ENCODE measurements at places on chromosomes 3 and 15. TPM values are rescaled to one million over a fixed set of nuclear protein-coding genes. Genes with fewer than 3 reads are reported as not detected.

GRCh38 chr3:197031315-197032285, 2.0 kb upstream of the MELTF start:
- peaks cover 44% of the 10 kb centered on the region for H3K27me3 ChIP-seq
- no peak for DNase-seq
- no peaks in the 10 kb centered on the region for H3K4me1 ChIP-seq
- H3K27ac ChIP-seq: no peak overlapping the region
- no peaks in the 10 kb centered on the region for H3K36me3 ChIP-seq

- H3K27ac ChIP-seq: no peak overlapping the region
- peaks cover 7% of the 10 kb centered on the region for H3K4me1 ChIP-seq
- H3K4me3 ChIP-seq: no peak overlapping the region
- DNase-seq: no peak
- H3K27me3 ChIP-seq: no peaks in the 10 kb centered on the region
These were observed 50.6 kb downstream of the WNT7A start for GRCh38 chr3:13829311-13829710.

DNA sequence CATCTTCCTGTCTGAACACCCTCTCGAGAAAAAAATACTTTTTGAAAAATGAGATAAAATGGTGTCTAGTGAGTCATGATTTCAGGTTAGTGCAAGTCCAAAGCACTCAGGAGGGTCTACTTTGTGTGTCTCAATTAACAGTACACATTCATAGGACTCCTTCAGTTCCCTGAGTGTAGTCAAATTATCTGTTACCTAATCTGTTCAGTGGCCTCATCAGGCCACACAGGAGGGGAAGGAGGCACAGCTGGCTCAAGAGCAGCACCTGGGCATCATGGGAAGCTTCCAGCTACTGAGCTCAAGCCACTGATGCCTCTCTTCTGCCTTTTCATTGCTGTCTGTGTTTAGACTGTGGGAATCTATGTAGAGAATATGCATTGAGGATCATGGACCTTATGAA, 341.4 kb upstream of the SGO1 start:
- H3K4me3 ChIP-seq: no peak overlapping the region
- no peaks in the 10 kb centered on the region for H3K27me3 ChIP-seq

DNA sequence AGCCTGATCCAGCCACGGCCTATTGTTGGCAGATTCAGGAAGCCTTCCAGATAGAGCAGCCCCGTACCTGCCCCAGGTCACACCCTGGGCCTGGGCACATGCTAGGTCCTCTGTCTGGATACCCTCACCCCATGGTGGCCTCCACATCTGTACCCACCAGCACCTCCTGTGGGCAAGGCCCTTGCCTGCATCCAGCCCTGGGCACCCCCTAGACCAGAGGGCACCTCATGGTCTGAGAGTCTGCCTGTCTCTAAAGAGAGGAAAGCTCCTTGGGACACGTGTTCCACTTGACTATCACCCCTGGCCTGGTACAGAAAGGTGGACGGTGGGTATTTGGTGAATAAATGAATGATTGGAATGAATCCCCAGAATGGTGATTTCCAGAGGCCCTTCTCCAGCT, 8.9 kb upstream of the COMMD4 start:
- H3K4me3 ChIP-seq: no peak overlapping the region
- H3K36me3 ChIP-seq: no peaks in the 10 kb centered on the region
- H3K27ac ChIP-seq: no peak overlapping the region

DNA sequence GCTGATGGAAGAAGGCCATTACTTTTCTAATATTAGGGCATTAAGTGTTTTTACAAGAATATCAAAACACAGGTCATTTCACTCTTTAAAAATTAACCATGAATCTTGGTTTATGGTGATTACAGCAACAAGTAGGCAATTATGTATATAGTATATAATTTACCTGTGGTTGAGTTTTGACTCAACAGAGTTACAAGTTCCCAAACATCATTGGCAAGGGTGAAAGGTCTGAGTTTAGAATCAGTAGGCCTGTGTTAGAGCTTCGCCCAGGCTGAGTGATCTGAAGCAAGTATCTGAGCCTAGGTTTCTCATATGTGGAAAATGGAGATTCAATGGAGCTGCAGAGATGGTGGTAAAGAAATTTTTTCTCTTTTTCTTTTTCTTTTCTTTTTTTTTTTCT, 25.1 kb upstream of the LPP start:
- no peak overlapping the region for H3K27ac ChIP-seq

GRCh38 chr15:52657338-52657737, 21.9 kb downstream of the ATOSA start:
- DNase-seq: no peak
- H3K27me3 ChIP-seq: no peaks in the 10 kb centered on the region
- H3K4me3 ChIP-seq: no peak overlapping the region
- no peaks in the 10 kb centered on the region for H3K36me3 ChIP-seq

DNA sequence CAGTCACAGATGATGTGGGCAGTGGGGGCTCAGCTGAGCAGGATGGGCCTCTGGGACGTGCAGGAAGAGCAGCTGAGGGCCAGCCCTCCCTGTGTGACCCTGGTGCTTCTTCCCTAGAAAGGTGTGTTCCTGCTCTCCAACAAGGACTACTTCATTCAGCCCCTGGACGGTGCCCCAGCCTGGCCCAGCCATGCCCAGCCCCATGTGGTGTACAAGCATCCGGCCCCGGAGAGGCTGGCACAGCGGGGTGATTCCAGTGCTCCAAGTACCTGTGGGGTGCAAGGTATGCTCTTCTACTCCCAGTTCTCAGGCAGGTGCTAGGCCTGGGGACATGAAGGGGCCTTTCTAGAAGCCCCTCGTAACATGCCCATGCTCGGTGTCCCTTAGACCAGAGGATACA, 38.3 kb downstream of the SAXO2 start:
- H3K27ac ChIP-seq: no peak overlapping the region
- no peak for DNase-seq
- no peaks in the 10 kb centered on the region for H3K27me3 ChIP-seq
- no peaks in the 10 kb centered on the region for H3K36me3 ChIP-seq

DNA sequence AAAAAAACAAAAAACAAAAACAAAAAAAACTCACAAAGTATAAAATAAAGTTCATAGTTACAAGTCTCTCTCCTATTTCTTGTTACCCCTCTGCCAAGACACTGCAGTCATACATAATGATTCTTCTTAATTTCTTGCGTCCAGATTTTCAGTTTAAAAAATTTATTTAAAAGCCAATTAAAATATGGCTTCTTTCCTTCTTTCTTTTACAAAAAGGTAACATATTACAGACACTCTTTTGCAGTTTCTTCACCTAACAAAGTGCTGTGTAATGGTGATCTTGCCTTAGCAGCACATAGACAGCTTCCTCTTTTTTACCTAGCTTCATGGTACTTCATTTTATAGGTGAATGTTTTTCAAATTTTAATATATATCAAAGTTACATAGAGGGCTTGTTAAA, 136.1 kb upstream of the SGO1 start:
- H3K27ac ChIP-seq: no peak overlapping the region
- H3K27me3 ChIP-seq: no peaks in the 10 kb centered on the region
- DNase-seq: no peak
- H3K4me1 ChIP-seq: peaks cover 6% of the 10 kb centered on the region
- H3K36me3 ChIP-seq: no peaks in the 10 kb centered on the region

DNA sequence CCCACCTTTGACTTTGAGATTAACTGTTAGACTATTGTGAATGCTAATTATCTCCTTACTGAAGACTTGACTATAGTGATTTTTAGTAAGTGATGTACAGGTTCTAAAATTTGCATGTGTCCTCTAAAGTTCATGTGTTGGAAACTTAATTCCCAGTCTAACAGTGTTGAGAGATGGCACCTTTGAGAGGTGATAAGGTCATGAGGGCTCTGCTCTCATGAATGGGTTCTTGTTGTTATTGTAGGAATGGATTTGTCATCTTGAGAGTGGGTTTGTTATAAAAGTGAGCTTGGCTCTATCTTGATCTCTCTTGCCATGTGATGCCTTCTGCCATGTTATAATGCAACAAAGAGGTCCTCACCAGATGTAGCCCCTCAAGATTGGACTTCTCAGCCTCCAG, 18.9 kb upstream of the LMOD3 start:
- no peaks in the 10 kb centered on the region for H3K36me3 ChIP-seq
- no peak overlapping the region for H3K27ac ChIP-seq

- no peaks in the 10 kb centered on the region for H3K36me3 ChIP-seq
- peaks cover 18% of the 10 kb centered on the region for H3K4me1 ChIP-seq
These were observed 219.0 kb upstream of the LMCD1 start for GRCh38 chr3:8282541-8283165.

GRCh38 chr3:159950156-159950898, 38.3 kb upstream of the IL12A start:
- H3K36me3 ChIP-seq: no peaks in the 10 kb centered on the region
- H3K27me3 ChIP-seq: no peaks in the 10 kb centered on the region
- H3K4me1 ChIP-seq: peaks cover 5% of the 10 kb centered on the region
- H3K4me3 ChIP-seq: no peak overlapping the region

DNA sequence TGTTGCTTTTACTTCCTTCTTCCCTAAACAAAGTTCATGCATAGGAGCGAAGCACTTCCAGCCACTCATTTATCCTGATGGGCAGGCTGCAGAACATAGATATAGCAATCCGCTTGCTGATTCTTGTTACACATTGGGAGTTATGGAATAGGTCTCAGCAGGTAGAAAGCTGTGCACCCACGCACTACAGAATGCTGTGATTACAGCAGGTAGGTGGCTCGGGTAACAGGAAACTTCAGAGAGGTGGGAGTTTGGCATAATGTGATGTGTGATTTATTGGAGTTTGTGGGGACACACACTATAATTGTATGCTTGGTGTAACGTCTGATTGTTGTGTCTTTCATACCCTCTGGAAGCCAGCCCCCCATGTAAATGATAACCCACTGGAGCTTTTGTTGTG, 99.2 kb upstream of the MEIS2 start:
- no peak overlapping the region for H3K27ac ChIP-seq
- H3K4me3 ChIP-seq: no peak overlapping the region
- H3K4me1 ChIP-seq: no peaks in the 10 kb centered on the region
- H3K27me3 ChIP-seq: no peaks in the 10 kb centered on the region

- no peaks in the 10 kb centered on the region for H3K4me1 ChIP-seq
- H3K36me3 ChIP-seq: no peaks in the 10 kb centered on the region
- H3K27me3 ChIP-seq: no peaks in the 10 kb centered on the region
- DNase-seq: no peak
- H3K4me3 ChIP-seq: no peak overlapping the region
- no peak overlapping the region for H3K27ac ChIP-seq
These were observed 30.7 kb upstream of the TUSC7 start for GRCh38 chr3:116678853-116679252.

DNA sequence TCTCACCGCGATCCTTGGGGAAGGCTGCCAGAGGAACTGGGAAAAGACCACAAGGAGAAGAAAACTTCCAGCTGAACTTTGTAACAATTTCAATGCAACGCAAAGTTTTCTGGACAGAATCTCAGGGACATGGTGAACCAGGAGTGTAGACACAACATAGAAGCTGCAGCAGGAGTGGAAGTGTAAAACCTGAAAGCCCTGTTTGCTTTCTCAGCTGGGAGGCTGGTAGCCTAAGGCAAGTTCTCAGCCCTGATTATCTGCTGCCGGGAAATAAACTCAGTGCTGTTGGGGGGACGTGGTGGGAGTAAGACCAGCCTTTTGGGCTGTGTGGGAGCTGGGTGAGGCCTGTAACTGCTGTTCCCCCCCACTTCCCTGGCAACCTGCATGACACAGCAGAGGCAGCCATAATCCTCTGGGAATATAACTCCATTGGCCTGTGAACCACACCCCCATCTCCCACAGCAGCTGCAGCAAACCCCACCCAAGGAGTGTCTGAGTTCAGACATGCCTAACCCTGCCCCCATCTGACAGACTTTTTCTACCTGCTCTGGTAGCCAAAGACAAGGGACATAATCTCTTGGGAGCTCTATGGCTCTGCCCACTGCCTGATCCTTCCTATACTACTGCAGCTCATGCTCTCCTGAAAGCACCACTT, 106.7 kb downstream of the ZNF621 start:
- no peak overlapping the region for H3K4me3 ChIP-seq
- no peaks in the 10 kb centered on the region for H3K4me1 ChIP-seq
- H3K27me3 ChIP-seq: no peaks in the 10 kb centered on the region
- DNase-seq: no peak
- H3K27ac ChIP-seq: no peak overlapping the region

- no peak for DNase-seq
- no peaks in the 10 kb centered on the region for H3K36me3 ChIP-seq
- H3K4me3 ChIP-seq: peak overlapping the region; percentile 76
- H3K4me1 ChIP-seq: peaks cover 19% of the 10 kb centered on the region
These were observed 438 bp downstream of the THBS1 start for GRCh38 chr15:39581242-39581792.

DNA sequence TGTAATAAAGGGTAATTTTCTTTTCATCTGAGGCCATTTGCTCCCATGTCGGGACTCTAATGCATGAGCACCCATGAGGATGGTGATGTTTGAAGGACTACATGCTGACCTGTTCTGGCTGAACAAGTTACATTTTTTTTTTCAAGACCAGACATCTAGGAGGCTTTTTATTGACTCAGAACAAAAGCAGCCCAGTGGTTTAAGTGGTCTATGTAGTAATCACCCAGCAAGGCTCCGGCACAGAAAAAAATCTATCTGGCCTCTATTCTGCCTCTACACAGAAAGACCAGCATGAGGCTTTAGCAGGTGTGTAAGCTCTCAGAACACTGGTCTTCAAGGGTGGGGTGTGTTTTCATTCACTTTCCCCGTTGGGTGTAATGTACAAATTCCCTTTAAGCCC, 95.1 kb upstream of the ZBED2 start:
- DNase-seq: peak; percentile 40
- peaks cover 25% of the 10 kb centered on the region for H3K4me1 ChIP-seq
- H3K27ac ChIP-seq: no peak overlapping the region
- H3K4me3 ChIP-seq: no peak overlapping the region

DNA sequence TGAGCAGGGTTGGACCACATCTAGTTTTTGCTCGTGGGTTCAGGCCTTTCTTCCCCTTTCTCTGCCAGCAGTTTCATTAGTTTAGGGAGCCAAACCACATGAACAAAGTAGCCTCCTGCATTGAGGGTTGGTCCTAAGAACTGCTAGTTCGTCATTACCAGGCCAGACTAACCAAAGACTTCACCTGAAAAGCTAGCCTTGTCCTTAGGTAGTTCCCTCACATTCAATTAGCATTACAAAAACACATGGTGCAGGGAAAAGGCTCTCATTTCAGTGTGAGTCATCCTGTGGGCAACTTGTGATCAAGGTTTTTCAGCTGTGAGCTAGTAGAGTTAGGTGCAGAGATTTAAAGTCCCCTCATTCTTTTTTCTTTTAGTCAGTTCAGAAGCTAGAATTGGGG, 279.3 kb upstream of the CTNNB1 start:
- H3K36me3 ChIP-seq: no peaks in the 10 kb centered on the region
- H3K27me3 ChIP-seq: no peaks in the 10 kb centered on the region
- H3K27ac ChIP-seq: no peak overlapping the region
- H3K4me3 ChIP-seq: no peak overlapping the region

Gene EXD1
- 0.41 TPM for total RNA-seq

Gene RCCD1
- 27.6 TPM for total RNA-seq

Gene CCDC39
- total RNA-seq: 3.3 TPM

Gene C2CD4A
- total RNA-seq: not detected

Gene CPA3
- not detected for total RNA-seq

Gene UBE3A
- 84.2 TPM for total RNA-seq

Gene SLC28A2
- total RNA-seq: not detected

Gene EOMES
- total RNA-seq: not detected

Gene SNRK
- total RNA-seq: 26.1 TPM

Gene KLF15
- total RNA-seq: 7.2 TPM

Gene IL5RA
- total RNA-seq: not detected

Gene ISL2
- total RNA-seq: not detected

Gene SRGAP3
- total RNA-seq: 35.7 TPM

Gene CHRM5
- not detected for total RNA-seq

Data from neural progenitor cell (in vitro differentiated cells).